NCI-H1436 treated with DMSO at 0.1 percent for 48 hours (cell line): ENCODE measurements at places on chromosomes 1 and 21.

- no peak for DNase-seq
These were observed 97.4 kb upstream of the SGIP1 start for GRCh38 chr1:66436378-66437135.

DNA sequence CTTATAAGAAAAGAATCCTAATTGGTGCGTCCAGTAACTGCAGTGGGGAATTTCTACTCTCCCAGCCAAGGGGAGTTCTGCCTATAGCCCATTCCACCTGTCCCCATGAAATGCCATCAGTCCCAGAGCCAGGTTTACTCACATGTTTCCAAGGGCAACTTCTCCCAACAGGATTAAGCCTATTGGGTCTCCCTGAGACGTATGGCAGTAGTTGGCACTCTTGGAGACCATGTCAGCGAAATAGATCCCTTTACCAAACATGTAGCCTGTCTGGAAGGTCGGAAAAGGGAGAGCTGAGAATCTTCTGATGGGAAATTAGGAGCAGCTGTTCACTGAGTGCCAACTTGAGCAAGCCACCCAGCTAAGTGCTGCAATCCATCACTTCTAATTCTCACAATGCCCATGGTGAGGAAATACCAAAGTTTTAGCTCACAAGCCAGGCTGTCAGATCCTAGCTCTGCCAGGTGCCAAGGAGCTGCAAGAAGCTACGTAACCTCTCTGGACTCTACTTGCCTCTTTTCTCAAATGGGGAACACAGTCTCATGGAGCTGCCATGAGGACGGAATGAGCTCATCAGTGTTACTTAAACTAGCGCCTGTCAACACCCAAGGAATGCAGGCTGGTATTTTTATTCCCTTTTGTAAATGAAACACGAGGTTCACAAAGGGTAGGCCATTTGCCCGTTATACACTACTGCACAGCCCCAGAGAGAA, 43.9 kb downstream of the PARP1 start:
- no peak for DNase-seq

DNA sequence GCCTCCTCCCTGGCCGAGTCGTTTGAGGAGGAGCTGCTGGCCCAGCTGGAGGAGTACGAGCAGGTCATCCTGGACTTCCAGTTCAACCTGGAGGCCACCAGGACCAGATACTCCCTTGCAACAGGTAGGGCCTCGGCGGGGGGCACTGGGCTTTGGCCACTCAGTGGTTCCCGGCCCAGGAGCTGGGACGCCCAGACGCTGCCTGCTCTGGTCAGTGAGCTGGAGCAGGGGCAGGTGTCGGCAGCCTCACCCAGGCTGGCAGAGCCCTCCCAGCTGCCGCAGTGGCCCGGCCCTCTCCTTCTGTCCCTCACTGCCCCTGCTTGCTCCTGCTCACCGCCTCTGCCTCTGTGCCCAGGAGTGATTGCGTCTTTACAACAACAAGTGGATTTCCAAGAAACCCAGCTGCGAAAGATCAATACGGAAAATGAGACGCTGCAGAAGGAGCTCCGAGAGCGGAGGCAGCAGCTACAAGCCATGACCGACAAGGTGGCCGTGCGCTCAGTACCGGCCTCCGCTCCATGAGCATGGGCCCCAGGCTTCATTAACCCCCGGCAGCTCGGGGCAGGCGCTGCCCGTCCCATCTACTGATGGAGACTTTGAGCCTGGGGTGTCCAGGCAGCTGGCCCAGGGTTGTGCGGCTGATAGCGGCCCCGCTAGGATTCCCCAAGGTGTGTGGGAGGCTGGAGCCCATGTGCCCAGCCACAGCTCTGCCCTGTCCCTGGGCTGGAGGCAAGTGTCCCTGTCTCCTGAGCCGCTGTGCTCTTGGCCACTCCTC, 9.0 kb upstream of the SMIM1 start:
- DNase-seq, result no peak

GRCh38 chr1:36089393-36090121, 865 bp downstream of the ADPRS start:
- no peak for DNase-seq

DNA sequence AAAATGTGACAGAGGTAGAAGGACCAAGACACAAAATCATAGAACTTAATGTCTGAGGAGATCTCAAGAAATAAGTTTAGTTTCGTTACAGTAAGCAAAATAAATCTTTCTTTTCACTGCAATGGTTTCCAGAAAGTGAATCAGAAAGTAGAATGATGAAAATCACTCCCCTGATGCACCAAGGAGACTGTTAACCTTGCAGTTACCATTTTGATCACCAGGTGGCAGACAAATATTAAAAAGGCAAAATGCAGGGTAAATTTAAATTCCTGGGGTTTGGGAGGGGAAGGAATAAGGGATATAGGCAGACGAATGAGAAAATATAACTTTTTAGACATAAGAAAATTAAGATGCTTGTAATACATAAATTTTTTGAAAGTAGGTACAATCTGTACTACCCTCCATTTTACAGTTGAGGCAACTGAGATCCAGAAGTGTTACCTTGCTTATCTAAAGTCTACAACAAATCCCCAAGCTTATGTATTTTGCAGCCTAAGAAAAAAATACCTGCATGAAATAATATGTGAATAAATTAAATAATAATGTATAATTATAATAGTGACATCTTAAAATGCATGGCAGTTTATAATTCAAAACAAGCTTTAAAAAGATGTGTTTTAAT, 253.2 kb downstream of the CRB1 start:
- no peak for DNase-seq

GRCh38 chr1:6086358-6086757, 40.7 kb downstream of the KCNAB2 start:
- DNase-seq, result no peak

DNA sequence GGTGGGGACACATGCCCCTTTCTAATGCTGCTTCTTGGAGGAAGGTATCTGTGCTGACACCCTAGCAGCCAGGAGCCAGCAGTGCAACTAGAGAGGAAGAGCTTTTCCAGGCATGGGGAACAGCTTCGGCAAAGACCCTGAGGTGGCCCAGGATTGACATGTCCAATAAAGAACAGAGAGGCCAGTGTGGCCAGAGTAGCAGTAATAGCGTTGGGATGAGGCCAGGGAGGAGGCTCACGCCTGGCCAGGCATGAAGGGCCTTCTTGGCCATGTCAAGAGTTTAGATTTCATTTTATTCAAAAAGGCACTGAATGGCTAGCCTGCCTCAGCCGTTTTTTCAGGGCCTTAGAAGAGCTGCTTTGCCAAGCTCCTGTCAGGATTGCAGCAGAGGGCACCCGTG, 16.3 kb upstream of the ADAMTSL4 start:
- no peak for DNase-seq

- no peak for DNase-seq
These were observed 32.7 kb downstream of the EPHA10 start for GRCh38 chr1:37732111-37732780.

DNA sequence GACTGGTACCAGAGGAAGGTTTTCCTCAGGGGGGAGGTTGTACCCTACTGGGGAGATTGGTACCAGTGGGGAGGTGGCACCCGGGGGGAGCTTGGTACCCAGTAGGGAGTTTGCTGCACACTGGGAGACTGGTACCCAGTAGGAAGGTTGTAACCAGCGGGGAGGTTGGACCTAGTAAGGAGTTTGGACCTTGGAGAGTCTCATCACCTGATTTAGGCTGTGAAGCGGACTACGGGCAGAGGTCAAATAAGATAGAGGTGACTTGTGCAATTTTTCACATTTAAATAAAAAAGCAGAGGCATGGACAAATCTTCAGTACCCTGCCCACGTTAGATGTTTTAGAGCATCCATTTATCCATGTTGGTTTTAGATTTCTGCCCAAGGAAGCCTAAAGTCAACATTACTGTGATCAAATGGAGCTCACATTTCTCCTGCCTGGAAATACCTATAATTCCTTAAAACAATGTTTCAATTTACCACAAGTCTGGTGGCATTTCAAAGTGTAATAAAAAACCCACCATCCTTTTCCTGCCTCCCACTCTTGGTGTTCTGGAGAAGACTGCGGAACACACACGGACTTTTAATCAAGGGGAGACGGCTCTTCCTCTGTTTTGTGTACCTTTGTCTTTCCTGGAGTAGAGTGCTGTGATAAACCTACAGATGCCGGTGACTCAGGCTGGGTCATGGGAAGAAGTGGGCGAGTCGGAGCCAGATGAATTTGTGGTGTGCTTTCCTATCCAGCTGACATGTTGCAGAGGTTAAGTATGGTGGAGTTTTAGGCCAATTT, 36.2 kb upstream of the MRPS6 start:
- DNase-seq, result no peak

- DNase-seq, result no peak
These were observed 374.9 kb upstream of the PTBP2 start for GRCh38 chr1:96346719-96347118.

DNA sequence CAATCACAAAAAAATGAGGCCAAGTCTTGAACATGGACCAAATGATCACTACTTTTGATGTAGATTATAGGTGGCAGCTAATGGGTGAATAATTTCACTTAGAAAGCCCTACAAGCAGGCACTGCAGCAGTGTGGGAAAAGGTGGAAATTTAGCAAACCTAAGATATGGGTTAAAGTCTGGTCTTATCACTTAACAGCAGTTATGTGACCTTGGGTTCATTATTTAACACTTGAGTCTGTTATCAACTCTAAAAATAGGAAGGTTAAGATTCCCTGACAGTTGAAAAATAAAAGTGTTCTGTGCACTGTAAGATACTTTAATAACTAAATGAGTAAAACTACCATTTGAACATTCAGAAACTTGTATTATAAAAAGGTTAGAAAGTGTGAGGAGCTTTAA, 47.5 kb downstream of the SSX2IP start:
- no peak for DNase-seq

- DNase-seq, result peak; percentile 37
These were observed 143.2 kb downstream of the KCTD3 start for GRCh38 chr1:215710036-215710898.

DNA sequence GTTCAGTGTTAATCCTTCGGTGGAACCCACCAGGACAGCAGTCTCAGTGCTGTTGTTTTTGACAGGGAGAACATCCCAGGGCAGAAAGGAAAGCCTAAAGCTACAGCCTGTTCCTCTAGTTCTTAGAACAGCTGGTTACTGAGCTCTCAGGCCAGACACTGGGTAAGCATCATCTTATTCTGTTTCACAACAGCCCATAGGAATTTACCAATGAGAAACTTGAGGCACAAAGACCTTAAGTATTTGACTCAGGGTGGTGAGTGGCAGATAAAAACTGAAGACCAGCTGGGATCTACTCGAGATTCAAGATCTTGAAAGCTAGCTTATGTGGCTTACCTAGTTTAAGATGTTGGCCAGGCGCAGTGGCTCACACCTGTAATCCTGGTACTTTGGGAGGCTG, 9.4 kb upstream of the NEK2 start:
- DNase-seq, result no peak

DNA sequence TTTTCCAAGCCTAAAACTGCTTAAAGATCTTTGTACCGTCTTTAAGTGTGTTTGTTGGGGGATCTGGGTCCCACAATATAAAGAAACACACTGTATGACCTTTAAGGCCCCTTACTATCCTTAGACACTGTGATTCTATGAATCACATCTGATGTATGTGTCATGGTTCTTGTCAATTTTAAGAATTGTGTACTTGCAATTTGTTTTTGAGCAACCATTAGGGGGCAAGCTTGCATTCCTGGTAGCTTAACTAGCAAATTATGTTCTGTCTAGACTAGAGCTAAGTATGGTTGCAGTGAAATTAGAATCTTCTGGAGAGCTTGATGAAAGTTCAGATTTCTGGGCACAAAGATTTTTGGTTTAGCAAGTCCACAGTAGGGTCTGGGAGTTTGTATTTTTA, 219.5 kb downstream of the TPR start:
- no peak for DNase-seq

DNA sequence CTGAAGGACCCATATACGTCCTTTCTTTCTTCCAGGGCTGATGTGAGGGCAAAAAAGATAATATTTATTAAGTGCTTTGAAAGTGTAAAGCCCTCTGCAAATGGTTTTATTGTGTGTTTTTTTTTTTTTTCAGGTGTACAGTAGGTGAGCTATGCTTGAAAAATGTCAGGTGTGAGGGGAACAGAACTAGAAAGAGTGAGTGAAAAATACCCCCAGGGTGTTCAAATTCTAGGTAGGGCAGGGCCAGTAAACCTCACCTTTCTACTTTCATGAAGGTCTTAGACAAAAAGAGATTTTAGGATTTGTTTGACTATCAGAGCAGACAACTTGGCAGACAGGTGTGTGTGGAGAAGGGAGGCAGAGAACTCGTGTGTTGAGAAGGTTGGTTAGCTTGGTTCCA, 51.3 kb downstream of the ARHGEF11 start:
- no peak for DNase-seq

GRCh38 chr1:180860535-180860934, 52.2 kb upstream of the KIAA1614 start:
- no peak for DNase-seq

DNA sequence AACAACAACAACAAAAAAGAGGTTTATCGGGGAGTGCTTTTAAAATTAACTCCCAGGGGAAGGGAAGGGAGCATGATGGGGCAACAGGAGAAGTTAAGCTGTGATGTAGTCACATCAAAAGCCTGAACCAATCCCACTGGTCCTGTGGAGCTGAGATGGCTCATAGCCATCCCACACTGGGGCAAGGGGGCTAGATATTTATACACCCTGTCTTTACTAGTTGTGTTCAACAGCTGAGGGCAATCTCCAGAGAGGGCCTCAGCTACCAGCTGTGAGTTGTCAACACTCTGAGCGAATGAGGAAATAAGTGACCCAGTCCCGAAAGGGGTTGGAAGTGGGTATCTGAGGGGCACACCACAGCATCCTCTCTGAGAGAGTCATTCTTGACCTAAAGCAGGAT, 31.0 kb upstream of the CREG1 start:
- no peak for DNase-seq

- no peak for DNase-seq
These were observed 48.0 kb downstream of the ACTN2 start for GRCh38 chr1:236734141-236734765.

GRCh38 chr21:43355266-43355924, 71.5 kb downstream of the SIK1 start:
- no peak for DNase-seq

DNA sequence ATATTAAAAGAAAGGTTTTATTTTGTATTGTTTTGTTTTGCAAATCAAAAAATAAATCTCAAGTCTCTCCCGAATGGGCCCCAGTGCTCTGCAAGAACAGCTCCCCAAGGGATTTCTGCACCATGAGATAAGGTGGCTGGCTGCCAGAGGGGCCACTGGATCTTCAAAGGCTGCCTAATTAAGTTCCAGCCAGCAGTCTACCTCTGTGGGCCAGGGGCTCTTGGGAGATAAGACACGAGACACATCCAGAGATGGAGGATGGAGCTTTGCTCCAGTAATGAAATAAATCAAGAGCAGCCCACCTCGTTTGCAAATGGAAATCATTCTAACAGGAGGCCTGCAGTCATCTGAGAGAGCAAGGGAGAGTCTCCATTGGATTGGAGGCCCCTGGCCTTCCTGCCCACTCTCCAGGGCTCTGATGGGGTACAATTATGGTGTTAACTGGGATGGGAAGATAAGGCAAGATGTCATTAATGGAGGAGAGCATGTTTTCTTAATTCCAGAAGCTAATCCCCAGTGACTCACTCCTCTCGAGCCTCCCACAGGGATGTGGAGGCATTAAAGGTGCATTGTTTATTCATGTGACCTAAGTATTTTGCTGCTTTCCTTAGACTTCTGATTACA, 155.2 kb upstream of the KAZN start:
- DNase-seq, result no peak
